Activated CD4-positive, alpha-beta T cell treated with anti-CD3 and anti-CD28 coated beads, Interleukin-10, Interleukin-2, amounts not matched to agents 100 ng/mL and 50 ng/mL, durations not matched to agents 16 hours and 8 hours (primary cell): ENCODE measurements at places on chromosomes 7 and 10.
A peak's percentile ranks its signal among the peaks of the same experiment; 100 is the strongest.

DNA sequence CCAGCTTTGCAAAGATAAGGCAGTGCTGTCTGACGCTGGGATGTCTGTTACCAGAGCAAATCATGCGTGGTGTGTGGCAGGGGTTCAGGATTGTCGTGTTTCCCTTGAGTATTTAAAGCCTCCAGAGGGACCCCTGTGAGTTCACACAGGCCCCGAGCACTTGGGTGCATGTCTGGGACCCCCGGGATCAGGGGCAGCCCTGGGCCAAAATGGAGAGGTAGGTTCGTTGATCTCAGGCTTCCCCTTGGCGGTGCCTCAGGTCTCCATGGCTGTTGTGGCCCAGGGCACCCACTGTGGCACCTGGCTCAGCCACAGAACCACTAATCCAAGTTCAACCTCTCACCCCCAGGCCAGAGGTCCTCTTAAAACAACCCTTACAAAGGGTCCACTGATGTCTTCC lies 523.1 kb upstream of the DPP6 start:
- no peak for DNase-seq

DNA sequence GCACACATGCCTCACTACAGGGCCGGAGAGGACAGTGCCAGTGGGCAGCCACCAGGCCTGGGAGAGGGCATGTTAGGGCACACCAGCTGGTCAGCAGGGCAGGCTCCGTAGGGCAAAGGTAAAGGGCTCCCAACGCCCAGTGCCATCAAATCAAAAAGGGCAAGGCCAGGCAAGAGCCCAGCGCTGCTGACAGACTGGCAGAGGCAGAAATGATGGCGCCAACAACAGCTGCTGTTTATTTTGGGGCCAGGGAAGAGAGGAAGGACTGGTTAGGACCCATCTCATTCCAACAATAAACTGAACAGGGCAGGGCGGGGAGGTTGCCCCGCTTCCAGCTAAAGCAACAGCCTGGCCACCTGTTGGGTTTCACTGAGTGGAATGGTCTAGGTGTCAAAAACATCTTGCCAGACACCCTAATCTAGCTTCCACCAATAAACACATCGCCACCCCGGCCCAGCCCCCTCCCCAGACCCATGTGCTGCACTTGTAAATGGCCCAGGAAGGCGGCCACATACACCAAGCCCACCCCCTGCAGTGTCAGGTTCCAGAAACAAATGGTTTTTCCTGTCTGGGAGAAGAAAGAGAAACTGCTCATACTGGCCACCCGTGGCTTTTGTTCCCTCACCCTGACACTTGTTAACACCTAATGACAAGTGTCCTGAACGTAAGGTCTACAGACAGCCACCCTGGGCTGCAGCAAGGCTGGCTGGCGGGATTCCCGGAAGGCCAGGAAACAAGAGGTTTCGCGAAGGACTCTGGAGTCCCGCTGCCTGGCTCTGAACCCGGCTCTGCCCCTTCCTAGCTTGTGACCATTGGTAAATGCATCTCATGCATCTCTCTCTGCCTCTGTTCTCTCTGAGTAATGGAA lies 15.3 kb downstream of the SH3PXD2A start:
- DNase-seq = no peak

GRCh38 chr10:60334991-60335390 lies 54.7 kb downstream of the ANK3 start:
- no peak for DNase-seq

DNA sequence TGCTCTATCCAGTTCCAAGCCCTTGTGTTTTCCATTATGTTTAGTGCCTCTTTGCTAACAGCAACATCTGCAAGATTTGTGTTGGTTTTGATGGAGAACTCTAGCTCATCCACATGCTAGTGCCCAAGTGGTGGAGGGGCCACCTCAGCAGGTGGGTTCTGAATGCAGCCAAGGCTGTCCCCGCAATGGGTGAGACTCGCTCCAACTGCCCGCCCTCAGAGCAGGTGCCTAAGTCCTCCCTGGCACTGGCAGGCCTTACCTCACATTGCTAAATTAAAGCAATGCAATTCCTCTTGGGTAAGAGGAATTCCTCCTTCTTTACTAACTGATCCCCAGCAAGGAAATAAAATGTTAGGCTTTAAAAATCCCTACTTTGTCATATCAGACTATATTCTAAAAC lies 146.8 kb downstream of the ADCY1 start:
- DNase-seq = no peak

DNA sequence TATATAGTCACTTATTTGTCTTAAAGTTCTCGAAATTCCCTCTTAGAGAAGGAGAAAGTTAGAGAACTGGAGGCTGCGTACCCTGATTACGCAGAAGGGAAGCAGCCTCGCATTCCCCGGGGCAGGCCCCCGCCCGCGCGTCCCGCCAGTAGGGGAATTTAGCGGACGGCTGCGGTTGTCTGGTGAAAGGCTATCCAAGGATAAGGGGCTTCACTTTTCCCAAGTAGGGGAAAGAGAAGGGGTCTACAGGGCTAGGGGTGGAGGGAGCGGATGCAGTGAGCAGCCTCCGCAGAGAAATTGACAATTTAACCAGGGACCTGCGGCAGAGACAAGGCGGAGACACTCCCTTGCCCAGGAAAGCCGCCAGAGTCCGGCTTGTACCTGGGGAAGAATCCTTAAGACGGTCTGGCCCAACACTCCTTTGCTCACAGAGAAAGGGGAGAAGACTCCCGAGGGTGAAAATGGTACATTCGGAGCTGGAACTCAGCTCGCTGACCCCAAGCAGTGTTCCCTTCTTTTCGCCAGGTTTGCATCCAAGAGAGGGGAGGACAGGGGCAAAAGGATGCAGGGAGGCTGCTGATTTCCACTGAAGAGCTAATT lies 994 bp upstream of the MAGI2 start:
- no peak for DNase-seq

DNA sequence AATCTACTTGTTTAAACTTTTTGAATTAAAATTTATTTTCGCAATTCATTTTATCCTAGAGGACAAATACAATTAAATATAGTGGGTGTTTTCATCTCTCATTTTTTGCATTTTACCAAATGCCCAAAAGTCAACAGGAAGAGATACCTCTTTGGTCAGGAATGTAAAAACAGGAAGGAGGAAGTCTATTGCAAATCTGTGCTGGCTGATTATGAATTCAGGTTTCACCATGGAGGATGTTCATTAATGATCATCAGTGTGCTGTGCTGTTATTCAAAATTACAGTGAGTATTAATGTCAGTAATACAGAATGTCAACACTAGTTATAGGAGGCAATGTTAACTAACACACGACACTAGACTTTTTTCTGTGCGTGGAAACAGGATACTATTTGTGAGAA lies 24.7 kb downstream of the EXOC6 start:
- DNase-seq = no peak

- no peak for DNase-seq
These were observed 129.8 kb upstream of the PPP1R3A start for GRCh38 chr7:114048386-114049235.

- no peak for DNase-seq
These were observed 187.2 kb downstream of the FGFR2 start for GRCh38 chr10:121411004-121411403.

DNA sequence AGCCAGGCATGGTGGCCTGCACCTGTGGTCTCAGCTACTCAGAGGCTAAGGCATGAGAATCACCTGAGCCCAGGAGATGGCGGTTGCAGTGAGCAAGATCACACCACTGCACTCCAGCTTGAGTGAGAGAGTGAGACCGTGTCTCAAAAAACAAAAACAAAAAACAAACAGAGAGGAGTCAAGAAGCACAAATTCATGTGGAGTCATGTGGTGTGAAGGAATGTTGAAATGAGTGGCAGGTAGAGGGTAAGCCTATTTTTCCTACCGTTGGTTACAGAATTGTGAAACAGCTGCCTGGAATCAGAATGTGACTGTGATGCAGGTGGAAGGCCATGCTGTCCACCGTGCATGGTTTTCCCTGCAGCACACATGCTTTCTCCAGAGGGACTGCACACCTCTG lies 23.7 kb upstream of the NUB1 start:
- no peak for DNase-seq

GRCh38 chr7:49800031-49800430 lies 26.6 kb downstream of the VWC2 start:
- DNase-seq = no peak

DNA sequence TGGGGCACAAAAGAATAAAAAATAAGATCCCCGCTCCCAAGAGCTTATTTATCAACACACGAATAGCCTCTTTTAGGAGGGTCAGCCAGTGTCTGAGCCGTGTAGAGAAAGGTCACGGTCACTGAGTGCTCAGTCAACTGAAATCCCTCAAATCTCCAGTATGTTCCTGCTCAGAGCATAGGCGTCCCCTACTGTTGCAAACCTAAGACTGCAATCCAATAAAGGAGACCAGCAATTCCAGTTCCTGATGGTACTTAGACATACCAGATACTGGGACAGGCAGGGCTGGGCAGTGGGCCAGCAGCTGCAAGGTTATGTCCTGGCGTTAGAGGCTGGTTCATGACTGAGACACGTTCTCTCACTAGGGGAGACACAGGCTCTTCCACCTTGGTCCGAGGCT lies 93.6 kb downstream of the CACNB2 start:
- DNase-seq = no peak

GRCh38 chr10:124160943-124161582 lies 67.7 kb upstream of the CHST15 start:
- DNase-seq = no peak

DNA sequence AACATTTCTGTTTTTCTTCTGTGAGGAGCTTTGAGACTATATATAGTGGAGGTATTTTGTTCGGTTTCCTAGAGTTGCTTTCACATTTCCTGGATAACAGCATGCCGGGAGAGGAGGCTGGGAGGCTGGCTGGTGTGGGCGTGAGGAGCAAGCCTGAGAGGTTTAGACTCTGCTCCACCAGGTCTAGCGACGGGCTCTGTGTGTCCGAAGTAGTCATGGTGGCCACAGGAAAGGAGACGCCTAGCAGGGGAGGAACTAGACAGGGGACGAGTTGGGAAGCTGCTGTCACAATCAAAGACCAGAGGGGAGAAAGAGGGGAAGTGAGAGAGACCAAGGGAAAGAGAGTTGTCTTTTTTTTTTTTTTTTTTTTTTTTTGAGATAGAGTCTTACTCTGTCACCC lies 19.6 kb downstream of the PTPRE start:
- no peak for DNase-seq

DNA sequence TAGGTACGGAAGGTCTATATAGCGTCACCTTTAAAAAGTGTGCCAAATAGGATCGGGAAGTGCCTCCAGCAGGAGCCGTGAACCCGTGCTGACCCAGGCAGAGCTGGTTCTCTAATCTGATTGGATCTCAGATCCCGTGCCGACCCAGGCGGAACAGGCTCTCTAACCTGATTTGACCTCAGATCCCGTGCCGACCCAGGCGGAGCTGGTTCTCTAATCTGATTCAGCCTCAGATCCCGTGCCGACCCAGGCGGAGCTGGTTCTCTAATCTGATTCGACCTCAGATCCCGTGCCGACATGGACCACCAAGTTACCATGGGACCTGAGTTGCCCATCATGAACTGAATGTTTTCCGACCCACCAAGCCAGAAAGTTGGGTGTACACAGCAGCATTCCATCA lies 463.9 kb downstream of the PTPRN2 start:
- DNase-seq = no peak

- DNase-seq = peak; percentile 84
These were observed 51.3 kb downstream of the PWWP2B start for GRCh38 chr10:132448248-132448731.

- no peak for DNase-seq
These were observed 428.4 kb downstream of the GFRA1 start for GRCh38 chr10:115844591-115844990.

- DNase-seq = no peak
These were observed 11.5 kb upstream of the PRKAG2 start for GRCh38 chr7:151888079-151889067.

DNA sequence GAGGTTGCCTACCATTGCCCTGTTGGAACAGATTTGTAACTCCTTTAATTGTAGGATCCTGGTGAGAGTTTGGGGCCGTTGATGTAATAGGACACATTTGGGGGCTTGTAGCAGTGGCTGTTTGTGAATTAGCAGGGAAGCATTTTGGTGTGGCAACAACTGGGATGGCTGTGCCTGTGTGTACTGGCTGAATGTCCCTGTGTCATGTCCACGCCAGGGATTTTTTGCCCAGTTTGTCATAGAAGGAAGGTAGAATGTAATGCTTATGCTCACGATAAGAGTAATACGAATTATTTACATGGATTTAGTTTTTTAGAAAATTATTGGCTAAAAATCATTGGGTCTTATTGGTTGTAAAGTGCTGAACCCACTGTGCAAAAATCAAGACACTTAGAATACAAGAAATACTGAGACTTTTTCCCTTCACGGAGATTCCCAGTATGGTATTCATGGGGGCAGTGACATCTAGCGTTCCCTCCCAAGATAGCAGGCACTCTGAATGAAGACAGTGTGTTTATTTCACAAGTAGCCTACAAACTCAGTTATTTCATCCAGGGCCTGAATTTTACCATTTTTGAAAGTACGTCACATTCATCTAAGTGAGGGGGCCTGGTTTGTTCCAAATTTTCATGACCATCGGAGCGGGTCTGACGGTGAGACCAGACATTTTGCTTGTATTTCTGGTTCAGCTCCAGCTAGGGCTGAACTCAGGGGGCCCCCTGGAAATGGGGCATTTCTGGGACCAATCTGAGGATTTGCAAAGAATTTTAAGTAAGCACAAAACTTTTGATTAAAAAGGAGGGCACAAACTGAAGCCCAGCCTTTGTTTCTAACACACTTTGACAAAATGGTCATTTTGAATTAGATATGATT lies 74.7 kb downstream of the CACNB2 start:
- peak; percentile 39 for DNase-seq

DNA sequence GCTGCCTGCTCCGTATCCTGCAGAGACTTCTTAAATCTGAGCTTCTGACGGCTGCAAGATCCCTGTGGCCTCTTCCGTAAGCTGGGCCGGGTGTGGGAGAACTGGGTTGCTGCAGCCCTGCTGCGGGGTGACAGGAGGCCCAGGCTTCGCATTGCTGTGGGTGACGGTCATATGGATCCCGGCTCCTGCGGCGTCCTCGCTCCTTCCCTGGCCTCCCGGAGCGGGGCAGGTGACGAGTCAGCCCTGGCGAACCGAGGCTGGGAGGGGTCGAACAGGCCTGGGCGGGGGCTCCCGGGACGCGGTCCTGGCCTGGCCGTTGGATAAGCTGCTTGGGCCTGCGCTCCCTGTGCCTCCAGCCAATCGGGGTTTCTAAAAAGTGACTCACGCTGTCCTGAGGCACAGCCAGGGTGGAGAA lies 7.8 kb upstream of the UBE2D1 start:
- DNase-seq = no peak
